ENCODE measurements at places on chromosomes 1 and 21. TPM values are rescaled to one million over a fixed set of nuclear protein-coding genes. Genes with fewer than 3 reads are reported as not detected.

DNA sequence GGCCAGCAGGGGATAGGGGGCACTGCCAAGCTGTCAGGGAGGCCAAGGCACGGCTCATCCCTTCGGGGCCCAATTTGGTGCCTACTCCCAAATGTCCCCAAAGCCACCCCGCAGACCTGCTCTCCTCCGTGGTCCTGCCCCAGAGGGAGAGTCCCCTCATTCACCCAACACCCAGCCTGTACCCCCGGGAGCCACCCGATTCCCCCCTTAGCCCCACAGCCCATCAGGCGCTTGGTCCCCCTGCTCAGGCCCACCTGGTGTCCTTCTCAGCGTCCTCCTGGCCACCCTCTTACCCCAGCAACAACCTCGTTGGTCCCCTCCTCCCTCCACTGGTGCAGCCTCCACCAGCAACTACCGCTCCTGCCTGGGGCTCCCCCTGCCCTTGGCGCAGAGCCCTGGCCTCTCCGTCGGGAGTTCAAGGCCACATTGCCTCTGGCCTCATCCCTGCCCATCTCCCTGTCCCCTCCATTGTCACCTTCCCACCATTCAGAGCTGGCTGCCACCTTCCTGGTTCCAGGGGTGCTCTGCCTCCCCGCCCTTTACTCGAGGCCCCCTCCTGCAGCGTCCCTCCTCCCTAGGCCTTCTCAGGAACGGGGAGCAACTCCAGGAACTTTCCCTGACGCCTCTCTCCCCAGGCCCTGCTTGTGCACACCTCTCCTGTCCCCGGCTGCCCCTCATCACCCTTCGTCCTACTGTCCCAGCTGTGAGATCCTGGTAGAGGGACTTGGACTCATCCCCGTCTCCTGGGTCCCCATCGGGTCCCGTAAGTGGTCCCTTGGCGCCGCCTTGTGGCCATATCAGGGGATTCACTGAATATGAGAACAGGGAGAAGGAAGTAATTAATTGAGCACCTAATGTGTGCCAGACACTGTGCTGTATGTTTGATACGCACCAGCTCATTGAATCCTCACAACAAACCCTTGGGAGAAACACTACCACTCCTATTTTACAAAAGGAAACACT lies 73.9 kb downstream of the RAP1GAP start:
- H3K4me3 ChIP-seq, result no peak overlapping the region
- peaks cover 4% of the 10 kb centered on the region for H3K4me1 ChIP-seq
- DNase-seq, result peak; percentile 83
- H3K36me3 ChIP-seq, result no peaks in the 10 kb centered on the region
- H3K27ac ChIP-seq, result no peak overlapping the region

- no peak overlapping the region for H3K27ac ChIP-seq
- no peaks in the 10 kb centered on the region for H3K36me3 ChIP-seq
- peaks cover 10% of the 10 kb centered on the region for H3K4me1 ChIP-seq
These were observed 214.7 kb downstream of the SDCCAG8 start for GRCh38 chr1:243470502-243470901.

GRCh38 chr1:27444632-27445031 lies 45.3 kb downstream of the WASF2 start:
- DNase-seq, result no peak
- H3K4me1 ChIP-seq, result peaks cover 53% of the 10 kb centered on the region
- peak overlapping the region; percentile 97 for H3K27ac ChIP-seq
- peaks cover 27% of the 10 kb centered on the region for H3K36me3 ChIP-seq
- H3K27me3 ChIP-seq, result no peaks in the 10 kb centered on the region

- no peak for DNase-seq
- no peaks in the 10 kb centered on the region for H3K36me3 ChIP-seq
- no peak overlapping the region for H3K27ac ChIP-seq
- H3K4me3 ChIP-seq, result no peak overlapping the region
- H3K4me1 ChIP-seq, result peaks cover 11% of the 10 kb centered on the region
- H3K27me3 ChIP-seq, result peaks cover 3% of the 10 kb centered on the region
These were observed 45.6 kb upstream of the TMEM61 start for GRCh38 chr1:54934869-54935268.

DNA sequence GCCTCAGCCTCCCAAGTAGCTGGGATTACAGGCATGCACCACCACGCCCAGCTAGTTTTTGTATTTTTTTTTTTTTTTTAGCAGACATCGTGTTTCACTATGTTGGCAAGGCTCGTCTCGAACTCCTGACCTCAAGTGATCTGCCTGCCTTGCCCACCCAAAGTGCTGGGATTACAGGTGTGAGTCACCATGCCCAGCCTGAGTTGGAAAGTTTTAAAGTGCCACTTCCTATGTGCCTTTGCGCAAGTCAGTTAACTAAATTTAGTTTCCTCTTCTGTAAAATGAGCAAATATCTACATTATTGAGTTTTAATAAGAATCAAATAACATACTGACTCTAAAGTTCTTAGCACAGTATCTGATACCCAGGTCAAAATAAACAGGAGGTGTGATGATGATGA lies 12.4 kb downstream of the SLC19A2 start:
- peaks cover 10% of the 10 kb centered on the region for H3K36me3 ChIP-seq
- no peak overlapping the region for H3K4me3 ChIP-seq
- H3K27ac ChIP-seq, result no peak overlapping the region
- no peak for DNase-seq
- H3K27me3 ChIP-seq, result no peaks in the 10 kb centered on the region
- peaks cover 2% of the 10 kb centered on the region for H3K4me1 ChIP-seq

DNA sequence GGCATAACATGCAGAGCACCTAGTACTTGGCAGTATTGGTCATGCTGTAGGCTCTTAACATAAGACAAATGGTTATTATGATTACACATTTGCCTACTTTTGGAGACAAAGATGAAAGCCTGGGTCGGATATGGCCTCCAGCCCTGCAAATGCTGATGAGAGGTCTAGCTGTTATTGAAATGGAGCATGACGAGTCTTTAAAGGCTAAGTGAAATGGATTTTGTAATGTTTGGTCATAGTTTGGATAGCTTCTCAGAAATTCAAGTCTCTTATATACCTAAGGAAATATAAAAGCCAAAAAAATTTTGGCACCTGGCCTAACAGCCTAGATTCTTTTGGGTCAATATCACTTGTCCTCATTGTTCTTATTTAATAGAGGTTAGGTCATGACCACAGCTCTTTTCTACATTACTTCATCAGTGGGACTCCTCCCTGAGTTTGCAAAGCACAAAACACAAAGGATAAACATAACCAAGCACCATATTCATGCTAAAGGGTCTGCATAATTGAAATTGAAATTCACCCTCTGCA lies 69.2 kb upstream of the WLS start:
- no peaks in the 10 kb centered on the region for H3K36me3 ChIP-seq
- no peak overlapping the region for H3K27ac ChIP-seq
- H3K4me3 ChIP-seq, result no peak overlapping the region
- H3K27me3 ChIP-seq, result no peaks in the 10 kb centered on the region
- DNase-seq, result no peak
- H3K4me1 ChIP-seq, result no peaks in the 10 kb centered on the region

DNA sequence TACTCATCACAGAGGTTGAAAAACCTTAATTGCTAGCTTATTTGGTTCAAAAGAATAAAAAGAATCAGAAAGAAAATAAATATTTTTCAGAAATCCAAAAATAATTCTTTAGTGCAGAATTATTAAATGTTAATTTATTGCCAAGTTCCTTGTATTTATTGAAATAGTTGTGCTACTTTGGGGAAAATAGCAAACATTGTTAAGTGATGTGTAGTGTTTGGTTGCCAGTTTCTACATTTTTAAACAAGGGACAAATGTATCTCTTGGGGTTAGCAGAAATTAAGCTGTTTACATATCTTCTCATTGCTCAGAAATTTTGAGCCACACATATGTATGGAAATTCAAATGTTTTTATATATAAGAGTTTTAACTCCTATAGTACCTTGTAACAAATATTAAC lies 775.0 kb downstream of the USP25 start:
- no peaks in the 10 kb centered on the region for H3K36me3 ChIP-seq
- no peaks in the 10 kb centered on the region for H3K4me1 ChIP-seq
- H3K4me3 ChIP-seq, result no peak overlapping the region
- no peak overlapping the region for H3K27ac ChIP-seq

- H3K27me3 ChIP-seq, result peaks cover 13% of the 10 kb centered on the region
- H3K27ac ChIP-seq, result no peak overlapping the region
- no peak for DNase-seq
These were observed 14.5 kb upstream of the CFAP298 start for GRCh38 chr21:32626621-32627196.

DNA sequence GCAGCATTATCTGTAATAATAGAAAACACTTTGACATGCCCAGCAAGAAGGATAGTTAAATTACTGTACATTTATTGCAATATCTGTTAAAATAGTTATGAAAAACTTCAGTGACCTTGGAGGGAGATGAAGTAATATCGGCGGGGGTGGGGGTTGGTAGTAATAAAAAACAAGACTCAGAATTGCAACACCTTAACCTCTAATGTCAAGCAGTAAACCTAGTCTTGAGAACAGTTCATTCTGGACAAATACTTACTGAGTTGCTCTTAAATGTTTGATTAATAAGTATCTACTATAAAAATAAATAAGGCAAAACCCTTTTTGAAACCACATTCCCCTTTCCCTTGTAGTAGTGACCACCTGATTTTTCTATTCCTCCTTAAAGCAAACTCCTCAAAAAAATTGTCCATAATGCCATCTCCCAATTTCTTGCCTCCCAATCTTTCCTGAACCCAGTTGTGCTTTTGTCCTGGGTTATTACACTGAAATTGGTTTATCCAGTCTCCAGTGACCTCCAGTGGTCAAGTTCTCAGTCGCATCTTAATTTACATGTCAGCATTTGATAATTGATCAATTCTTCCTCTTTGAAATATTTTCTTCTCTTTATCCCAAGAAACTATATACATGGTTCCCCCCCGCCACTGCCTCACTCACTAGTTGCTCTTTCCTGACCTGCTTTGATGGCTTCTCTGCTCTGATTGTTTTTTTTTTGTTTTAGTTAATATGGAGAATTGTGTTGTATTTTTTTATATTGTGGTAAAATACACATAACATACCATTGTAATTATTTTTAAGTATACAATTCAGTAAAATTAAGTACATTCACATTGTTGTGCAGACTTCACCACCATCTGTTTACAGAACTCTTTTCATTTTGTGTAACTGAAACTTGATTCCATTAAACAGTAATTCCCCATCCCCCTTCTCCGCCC lies 36.8 kb downstream of the RAP1A start:
- no peak overlapping the region for H3K27ac ChIP-seq
- no peak overlapping the region for H3K4me3 ChIP-seq
- peak; percentile 27 for DNase-seq
- H3K4me1 ChIP-seq, result peaks cover 53% of the 10 kb centered on the region

DNA sequence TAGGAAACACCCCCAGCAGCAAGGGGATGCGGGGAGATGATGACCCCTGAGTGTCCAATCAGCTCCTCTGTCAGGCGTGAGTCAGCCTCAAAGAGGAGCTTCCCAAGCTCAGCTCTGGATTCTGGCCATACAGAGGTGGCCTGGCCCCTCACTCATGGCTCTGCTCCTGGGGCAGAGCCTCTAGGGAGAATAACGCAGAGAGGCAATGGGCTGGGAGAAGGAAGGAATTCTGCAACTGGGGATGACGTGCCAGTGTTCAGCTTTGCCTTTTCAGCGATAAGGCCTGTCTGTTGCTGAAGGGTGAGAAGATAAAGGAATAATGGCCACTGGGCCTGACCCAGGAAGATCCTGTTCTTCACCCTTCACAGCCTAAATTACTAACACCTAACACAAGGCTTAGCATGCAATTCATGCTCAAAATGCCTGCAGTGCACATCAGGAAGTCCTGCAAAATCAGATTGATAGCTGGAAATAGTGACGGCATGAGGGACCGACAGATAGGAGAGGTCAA lies 92.2 kb downstream of the TBX19 start:
- no peaks in the 10 kb centered on the region for H3K27me3 ChIP-seq
- no peak overlapping the region for H3K27ac ChIP-seq
- no peak overlapping the region for H3K4me3 ChIP-seq
- H3K36me3 ChIP-seq, result no peaks in the 10 kb centered on the region
- H3K4me1 ChIP-seq, result no peaks in the 10 kb centered on the region

- no peak for DNase-seq
- no peaks in the 10 kb centered on the region for H3K36me3 ChIP-seq
- H3K27me3 ChIP-seq, result peaks cover 15% of the 10 kb centered on the region
- H3K27ac ChIP-seq, result no peak overlapping the region
- peaks cover 35% of the 10 kb centered on the region for H3K4me1 ChIP-seq
These were observed 64.8 kb upstream of the ZNF281 start for GRCh38 chr1:200474633-200475032.

GRCh38 chr1:206489980-206490770 lies 17.2 kb upstream of the RASSF5 start:
- peak; percentile 84 for DNase-seq
- peaks cover 2% of the 10 kb centered on the region for H3K4me1 ChIP-seq
- H3K27me3 ChIP-seq, result no peaks in the 10 kb centered on the region
- no peak overlapping the region for H3K4me3 ChIP-seq
- peak overlapping the region; percentile 42 for H3K27ac ChIP-seq

- no peak overlapping the region for H3K4me3 ChIP-seq
- H3K36me3 ChIP-seq, result no peaks in the 10 kb centered on the region
- no peak overlapping the region for H3K27ac ChIP-seq
- no peak for DNase-seq
- H3K4me1 ChIP-seq, result no peaks in the 10 kb centered on the region
These were observed 662.5 kb upstream of the USP24 start for GRCh38 chr1:55877437-55878232.

DNA sequence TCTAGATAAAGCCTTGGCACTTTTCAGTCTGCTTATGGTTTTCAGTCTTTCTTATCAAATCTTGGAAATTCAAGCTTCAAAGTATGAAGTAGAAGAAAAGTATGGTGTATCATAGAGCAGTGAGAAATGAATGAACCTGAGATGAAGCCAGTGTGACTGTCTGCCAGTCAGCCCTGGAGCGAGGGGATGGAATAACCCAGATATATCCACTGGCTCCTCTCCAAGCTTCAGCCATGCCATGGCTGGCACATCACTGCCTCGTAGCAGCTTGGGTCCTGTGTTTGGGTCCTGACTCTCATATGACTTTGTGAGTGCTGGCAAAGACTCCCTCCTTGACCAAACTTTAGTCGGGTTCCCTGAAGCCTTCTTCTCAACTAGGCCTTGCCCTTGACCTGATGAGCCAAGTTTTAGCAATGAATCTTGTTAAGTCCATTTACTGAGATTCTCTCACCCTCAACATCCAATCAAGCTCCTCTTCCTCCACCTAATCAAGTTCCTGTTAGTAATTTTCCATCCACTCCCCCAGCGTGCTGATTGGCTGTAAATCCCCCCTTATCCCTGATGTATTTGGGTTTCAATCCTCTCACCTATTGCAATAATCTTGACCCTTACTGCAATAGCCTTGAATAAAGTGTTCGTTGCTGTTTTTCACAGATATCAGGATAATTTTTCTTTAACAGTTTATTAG lies 62.5 kb upstream of the PRDX6 start:
- peaks cover 2% of the 10 kb centered on the region for H3K36me3 ChIP-seq
- no peak overlapping the region for H3K27ac ChIP-seq
- H3K4me3 ChIP-seq, result no peak overlapping the region
- H3K27me3 ChIP-seq, result no peaks in the 10 kb centered on the region
- peaks cover 46% of the 10 kb centered on the region for H3K4me1 ChIP-seq

- no peak overlapping the region for H3K4me3 ChIP-seq
- H3K4me1 ChIP-seq, result no peaks in the 10 kb centered on the region
- no peaks in the 10 kb centered on the region for H3K36me3 ChIP-seq
- H3K27me3 ChIP-seq, result peaks cover 2% of the 10 kb centered on the region
These were observed 39.1 kb upstream of the IGSF5 start for GRCh38 chr21:39705849-39706248.

IFNLR1 gene
- total RNA-seq, result 6.4 TPM

FOXD3 gene
- not detected for total RNA-seq

TNFRSF1B gene
- total RNA-seq, result 191 TPM

NPHS2 gene
- not detected for total RNA-seq

ZBTB40 gene
- total RNA-seq, result 14.0 TPM

S100A5 gene
- total RNA-seq, result 1.2 TPM

C1orf174 gene
- 44.0 TPM for total RNA-seq

LHX4 gene
- total RNA-seq, result not detected

All from activated CD8-positive, alpha-beta T cell treated with anti-CD3 and anti-CD28 coated beads for 36 hours (primary cell).